Chondrocyte (in vitro differentiated cells): ENCODE measurements at places on chromosomes 7 and 10. TPM values are rescaled to one million over a fixed set of nuclear protein-coding genes. Genes with fewer than 3 reads are reported as not detected.

The RARRES2 gene
- total RNA-seq = 1.4 to 1.9 TPM (median 1.8 TPM) in 3 replicates

The TEX36 gene
- not detected in 3 replicates for total RNA-seq

The OR2A5 gene
- not detected in 3 replicates for total RNA-seq

The ZNF239 gene
- 4.2 to 5.6 TPM (median 4.6 TPM) in 3 replicates for total RNA-seq

The OPN4 gene
- not detected in 3 replicates for total RNA-seq

The CALHM1 gene
- total RNA-seq = not detected in 3 replicates

- DNase-seq = no peak
Measured at GRCh38 chr7:47479821-47480575, 101.9 kb downstream of the TNS3 start.

DNA sequence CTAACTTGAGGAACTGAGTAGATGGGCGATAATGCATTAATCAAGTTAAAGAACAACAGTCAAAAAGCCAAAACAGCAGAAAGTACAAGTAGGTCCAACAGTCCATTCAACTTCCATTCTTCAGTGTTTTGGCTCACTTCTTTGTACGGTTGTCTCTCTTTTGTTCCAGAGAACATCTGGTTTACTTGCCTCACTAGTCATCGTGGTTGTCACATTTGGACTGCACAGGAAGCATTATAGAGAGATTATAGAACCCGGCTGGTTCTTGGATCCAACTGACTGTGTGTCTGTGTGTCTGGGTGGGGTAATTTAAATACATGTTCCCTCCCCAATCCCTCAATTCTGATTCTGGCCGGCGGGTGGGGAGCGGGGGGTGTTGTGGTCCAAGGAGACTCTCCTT, 1.8 kb upstream of the CEP41 start:
- DNase-seq = no peak

DNA sequence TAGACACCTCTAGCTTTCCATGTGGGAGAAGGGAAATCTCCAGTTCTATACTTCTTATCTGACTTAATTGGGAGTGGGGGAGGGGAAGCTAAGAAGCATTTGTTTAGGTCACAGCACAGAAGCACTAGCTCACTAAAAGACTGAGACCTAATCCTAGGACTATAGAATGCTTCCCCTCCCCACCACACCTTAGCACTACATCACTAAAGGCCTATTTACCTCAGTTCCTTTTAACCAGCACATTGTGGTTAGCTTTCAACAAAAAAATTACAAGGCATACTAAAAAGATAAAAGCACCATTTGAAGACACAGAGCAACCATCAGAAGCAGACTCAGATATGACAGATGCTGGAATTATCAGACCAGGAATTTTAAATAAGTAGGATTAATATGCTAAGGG, 53.8 kb upstream of the ADRA2A start:
- DNase-seq = no peak

- DNase-seq = no peak
Measured at GRCh38 chr10:75662715-75663114, 231.3 kb downstream of the LRMDA start.

DNA sequence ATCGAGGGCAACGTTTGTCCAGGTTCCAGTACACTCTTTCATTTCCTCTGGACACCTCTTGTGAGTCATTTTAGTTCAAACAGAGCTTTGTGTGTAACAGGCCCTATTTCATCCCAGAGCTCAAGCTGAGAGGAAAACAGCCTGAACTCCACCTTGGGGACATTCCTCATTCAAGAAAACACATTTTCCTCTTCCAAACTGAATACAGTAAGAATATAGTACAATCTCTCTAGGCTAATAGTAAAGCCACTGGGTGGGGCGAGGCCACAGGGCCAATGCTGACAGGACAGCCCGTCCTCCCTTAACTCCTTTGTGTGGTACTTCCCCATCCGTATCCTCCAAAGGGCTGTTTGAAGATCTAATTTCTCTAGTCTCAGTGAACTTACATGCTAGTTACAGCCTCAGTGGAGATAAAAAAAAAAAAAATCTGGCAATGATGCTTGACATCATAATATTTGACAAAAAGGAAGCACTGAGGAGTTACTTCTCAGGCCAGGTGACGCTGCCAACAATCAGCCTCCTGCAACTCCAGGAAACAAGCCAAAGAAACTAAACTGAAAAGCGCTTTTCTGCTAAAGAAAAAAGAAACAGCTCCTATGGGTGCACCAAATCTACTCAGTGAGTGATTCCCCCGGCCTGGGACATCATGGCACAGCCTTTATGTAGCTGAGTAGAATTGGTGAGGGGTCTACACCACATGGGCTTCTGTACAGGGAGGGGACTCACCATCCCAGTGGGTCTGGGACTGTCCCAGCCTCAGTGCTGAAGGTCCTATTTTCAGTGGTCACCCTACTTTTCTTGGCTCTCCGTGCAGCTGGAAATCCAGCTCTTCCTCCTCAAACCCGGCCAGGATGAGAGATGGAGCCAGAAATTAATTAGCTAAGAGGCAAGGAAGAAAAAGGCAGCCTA, 238.2 kb upstream of the NEBL start:
- no peak for DNase-seq

DNA sequence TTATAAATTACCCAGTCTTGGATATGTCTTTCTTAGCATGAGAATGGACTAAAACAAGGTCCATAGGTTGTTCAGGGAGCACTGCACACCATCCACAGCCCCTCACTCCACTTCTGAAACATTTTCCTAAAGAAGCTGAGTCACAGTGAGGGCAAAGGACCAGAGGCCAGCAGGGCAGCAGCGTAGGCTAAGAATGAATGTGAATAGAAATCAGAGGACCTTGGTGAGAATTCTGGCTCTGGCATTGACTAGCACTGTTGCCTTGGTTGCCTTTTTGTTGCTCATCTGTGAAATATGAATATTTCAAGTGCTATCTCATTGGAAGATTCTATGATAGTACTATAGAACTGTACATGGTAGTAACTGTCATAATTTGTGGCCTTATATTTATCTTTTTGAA, 41.7 kb upstream of the TOMM7 start:
- DNase-seq = no peak

DNA sequence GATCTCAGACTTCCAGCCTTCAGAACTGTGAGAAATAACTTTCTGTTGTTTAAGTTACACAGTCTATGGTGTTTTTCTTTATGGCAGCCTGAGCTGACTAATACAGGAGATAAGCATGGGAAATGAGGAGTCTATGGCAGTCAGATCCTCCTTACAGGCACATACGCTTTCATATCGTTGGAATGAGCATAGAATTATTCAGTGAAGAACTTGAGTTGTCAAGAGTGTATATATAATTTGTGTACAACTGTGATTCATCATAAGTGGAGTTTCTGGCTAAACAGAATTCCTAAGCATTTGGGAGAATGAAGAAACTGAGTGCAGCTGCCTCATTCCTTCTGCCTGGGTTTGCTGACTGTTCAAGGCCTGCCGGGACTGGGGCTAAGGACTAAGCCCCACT, 516.7 kb downstream of the ADRA2A start:
- no peak for DNase-seq

DNA sequence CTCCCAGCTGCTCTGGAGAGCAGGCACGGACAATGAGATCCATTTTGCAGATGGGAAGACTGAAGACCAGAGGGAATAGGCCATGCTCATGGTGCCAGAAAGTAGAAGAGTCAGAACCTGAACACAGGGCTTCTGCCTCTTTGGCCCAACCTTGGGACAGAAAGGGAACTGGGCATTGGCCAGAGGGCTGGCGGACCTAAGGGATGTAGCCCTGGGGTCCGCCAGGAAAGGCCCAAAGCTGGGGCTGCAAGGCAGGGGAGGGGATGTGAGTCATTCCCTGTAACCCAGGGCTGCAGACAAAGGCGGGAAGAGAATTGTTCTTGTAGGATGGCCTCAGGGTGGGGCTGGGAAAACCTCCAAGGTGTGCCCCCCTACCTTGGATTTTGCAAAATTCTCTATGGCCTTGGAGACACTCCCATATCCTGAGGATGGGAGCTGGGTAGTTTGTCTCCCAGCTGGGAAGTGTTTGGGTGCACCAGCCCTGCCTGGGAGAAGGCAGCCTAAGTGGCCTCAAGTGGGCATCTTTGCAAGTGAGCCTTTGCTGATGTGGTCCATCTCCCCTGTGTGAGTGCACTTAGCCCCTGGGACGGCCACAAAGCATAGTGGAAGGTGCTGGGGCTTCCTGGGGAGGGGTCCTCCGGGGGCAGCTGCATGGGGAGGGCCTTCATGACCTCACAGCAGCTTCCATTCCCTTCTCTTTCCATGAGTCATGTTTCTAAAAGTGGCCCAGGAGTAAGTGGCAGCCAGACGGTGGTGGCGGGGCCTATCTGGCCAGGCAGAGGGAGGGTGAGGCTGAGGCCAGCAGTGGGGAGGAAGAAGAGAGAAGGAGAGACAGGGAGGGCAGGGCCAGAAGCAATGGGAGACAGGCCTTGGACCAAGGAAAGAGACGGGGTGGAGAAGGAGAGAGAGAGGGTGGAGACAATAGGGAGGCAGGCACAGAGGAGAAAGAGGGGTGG, 9.2 kb downstream of the AQP1 start:
- DNase-seq = peak; percentile 71

GRCh38 chr10:127907411-127908105, 655 bp downstream of the PTPRE start:
- no peak for DNase-seq

DNA sequence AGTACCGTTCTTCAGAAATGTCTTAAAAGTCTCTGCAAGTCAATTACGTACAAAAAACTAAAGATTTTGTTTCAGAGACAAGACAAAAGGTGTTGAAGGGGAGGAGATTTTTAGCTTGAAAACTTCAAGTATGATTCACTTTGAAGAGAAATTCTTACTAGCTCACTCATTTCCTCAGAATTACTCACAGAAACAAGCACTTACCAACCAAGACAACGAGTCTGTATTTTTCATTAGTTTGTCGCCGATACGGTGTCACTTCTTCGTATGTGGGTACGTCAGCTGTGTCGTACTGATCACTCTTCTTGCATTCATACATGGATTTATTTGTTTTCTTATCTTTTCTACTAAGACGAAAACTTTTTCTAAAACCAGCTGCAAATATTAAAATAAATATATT, 90.6 kb upstream of the ODAD2 start:
- no peak for DNase-seq
